ENCODE measurements at places on chromosomes 1 and 21.

- DNase-seq: no peak
Observed at GRCh38 chr1:238596703-238597102, 706.0 kb upstream of the ZP4 start.

GRCh38 chr1:205533748-205534443, 29.4 kb downstream of the CDK18 start:
- no peak for DNase-seq

DNA sequence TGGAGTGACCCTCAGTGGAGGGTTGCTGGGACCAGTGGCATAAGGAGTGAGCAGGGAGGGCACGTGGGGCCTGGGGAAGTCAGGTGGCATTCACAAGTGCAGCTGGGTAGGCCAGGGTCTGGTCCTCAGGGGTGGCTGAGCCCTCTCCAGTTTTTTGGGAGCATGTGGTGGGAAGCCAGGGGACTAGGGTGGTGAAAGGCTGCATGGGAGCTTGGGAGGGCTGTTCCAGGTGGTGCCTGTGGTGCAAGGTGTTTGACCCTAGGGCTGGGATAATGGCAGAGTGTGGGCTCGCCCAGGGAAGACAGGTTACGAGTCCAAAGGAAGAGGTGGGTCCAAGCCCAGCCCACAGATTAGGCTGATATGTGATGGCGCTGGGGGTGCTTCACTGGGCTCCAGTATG, 30.5 kb downstream of the MAN1C1 start:
- DNase-seq: no peak

- no peak for DNase-seq
Observed at GRCh38 chr1:25796811-25797458, 3.1 kb upstream of the SELENON start.

- DNase-seq: no peak
Observed at GRCh38 chr1:150066838-150067183, 765 bp upstream of the VPS45 start.

- DNase-seq: no peak
Observed at GRCh38 chr1:225462429-225462713, 34.5 kb upstream of the LBR start.

GRCh38 chr1:51316113-51316845, 14.1 kb downstream of the TTC39A start:
- DNase-seq: no peak

DNA sequence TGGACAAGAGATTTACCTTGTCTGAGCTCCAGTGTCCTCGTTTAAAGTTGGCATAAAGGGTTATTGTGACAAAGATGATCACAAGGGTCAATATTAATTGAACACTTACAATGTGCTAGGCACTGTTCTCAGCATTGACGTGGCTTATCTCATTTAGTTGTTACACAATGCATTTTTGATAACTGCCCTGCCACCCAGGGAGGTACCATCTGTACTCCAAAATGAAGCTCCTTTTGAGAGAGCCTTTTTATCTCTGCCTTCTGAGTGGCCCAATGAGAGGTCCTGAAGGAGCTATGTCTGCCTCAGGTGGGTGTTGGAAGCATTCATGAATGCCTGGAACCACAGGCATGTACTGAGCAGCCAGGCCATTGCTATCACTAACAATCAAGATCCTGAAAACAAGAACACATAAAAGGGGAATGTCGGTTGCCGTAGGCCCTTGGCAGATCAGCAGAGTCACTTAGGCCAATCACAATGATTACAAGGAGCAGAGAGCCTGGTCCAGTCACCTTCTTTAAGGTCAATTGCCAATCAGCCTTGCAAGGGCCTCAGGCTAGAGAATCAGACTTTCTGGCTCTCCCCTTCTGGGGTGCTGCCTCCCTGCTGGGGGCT, 78.5 kb downstream of the NMNAT2 start:
- DNase-seq: no peak

DNA sequence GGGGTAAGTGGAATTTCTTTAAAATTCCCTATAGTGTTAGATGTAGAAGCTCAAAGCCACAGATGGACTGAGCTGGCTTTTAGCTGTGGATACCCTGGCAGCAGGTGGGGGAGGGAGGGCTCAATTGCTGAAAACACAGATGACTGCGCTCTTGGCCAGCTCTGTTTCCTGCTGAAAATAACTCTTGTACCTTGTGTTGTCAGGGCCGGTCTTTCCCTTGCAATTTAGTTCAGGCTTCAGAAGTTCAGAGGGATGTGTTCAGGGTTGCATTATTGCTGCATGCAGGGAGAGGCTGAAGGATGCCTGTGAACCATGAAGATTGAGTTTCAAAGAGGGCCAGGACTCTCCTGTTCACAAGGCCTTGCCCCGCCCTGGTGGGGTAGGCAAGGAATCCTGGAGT, 58.1 kb upstream of the GCLM start:
- DNase-seq: no peak

Measured in forelimb muscle (tissue), 1 donor.